ENCODE measurements at places on chromosomes 6 and 20.

GRCh38 chr6:108643184-108643583, 82.5 kb downstream of the FOXO3 start:
- no peak for DNase-seq

DNA sequence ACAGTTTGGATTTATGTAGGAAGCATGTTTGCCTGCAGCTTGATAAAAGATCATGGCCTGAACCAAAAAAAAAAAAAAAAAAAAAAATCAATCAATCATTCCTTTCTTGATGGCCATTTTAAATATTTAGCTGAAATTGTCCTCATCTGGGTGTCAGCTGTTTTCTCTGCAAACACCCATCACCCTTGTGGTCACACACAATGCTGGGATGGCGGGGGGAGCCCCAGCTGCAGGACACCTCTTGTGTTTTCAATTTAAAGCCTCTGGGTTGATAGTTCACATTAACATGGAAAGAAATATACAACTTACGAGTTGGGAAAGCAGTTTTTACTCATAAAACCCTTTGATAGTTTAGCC, 160.4 kb downstream of the ZFP64 start:
- DNase-seq: no peak

DNA sequence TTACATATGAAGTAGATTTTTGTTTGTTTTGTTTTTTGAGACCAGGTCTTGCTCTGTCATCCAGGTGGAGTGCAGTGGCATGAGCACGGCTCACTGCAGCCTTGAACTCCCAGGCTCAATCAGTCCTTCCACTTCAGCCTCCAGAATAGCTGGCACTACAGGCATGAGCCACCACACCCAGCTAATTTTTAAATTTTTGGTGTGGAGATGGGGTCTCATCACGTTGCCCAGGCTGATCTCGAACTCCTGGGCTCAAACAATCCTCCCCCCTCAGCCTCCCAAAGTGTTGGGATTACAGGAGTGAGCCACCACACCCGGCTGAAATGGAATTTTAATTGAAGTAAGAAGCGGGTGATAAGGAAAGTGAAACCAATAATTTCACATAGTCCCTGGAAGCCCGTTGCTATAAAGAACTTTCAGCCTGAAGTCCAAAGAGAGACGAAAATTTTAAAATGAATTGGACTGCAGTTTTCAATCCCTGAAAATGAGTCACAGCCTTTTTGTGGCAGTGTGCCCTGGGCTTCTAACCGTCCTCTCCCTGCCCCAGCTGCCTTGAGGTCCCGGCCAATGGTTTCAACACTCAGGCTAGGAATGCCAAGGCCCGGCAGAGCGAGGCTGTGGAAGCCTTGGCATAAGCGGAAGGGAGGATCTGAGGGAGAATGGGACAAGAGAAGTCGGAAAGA, 757 bp downstream of the RAET1E start:
- no peak for DNase-seq

GRCh38 chr6:149489967-149490366, 5.2 kb upstream of the ZC3H12D start:
- no peak for DNase-seq

DNA sequence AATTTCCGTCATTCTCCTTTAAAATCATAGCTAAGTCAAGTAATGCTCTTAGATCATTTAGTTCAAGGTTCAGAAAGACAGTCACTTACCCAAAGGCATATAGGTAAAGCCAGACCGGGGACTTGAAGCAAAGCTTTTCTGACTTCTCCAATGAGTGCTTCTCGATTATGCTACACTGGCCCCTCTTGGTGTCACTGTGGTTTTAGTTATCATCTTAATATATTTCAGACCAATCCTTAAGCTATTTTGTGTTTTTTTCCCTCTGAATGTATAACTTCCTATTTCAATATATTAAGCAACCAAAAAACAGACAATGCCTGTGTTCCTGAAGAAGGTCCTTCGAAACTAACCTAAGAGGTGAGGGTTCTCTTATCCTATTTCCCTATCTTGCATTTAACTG, 3.9 kb downstream of the PRDM1 start:
- no peak for DNase-seq

- peak; percentile 18 for DNase-seq
Observed at GRCh38 chr20:47187450-47188195, 168.9 kb downstream of the ZMYND8 start.

DNA sequence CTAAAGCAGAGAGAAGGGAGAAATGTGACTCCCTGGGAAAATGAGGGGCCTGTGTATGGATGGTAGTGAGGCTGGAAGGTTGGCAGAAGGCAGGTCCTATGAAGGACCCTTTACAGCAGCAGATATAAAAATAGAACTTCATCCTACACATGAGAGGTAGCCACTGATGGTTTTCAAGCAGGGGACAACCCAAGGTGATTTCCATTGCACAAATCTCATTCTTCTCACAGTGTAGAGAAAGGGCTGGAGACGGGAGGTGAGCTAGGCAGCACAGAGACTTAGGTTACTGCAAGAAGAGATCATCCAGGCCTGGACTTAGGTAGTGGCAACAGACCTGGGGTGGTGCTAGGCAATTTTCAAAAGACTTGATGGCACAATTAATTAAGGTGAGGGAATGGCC, 30.7 kb downstream of the TRAM2 start:
- no peak for DNase-seq

DNA sequence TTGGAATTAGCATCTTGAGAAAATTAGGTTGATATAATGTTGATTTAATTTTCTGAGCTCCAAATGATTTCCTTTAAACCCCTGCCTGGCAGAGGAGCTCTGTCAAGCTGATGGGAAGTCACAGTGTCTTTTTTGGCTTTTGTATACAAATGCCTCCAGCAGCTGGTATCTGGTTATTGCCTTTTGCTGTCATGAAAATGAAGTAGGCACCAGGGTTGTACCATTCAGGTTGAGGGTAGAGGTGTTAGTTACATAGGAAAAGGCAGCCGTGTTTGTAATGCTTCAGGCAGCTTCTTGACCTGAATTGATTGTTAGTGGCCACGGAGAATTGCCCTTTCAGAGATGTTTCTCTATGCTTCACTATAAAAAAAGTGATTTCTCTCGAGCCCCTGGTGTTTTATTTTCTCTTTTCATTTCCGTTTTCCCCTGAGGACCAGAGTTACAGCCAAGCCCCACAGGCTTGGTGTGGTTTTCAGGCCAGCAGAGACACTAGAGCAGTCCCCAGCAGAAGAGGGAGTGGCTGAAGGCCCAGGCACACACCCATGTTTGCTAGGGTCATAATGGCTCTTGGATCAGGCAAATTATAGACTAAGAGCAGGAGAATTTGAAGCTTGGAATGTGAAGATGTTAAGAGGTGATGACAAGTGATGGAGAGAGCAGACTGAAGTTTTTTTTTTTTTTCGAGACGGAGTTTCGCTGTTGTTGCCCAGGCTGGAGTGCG, 21.6 kb downstream of the CMTR1 start:
- no peak for DNase-seq

- no peak for DNase-seq
Observed at GRCh38 chr6:5762561-5762968, 244.2 kb downstream of the NRN1 start.

DNA sequence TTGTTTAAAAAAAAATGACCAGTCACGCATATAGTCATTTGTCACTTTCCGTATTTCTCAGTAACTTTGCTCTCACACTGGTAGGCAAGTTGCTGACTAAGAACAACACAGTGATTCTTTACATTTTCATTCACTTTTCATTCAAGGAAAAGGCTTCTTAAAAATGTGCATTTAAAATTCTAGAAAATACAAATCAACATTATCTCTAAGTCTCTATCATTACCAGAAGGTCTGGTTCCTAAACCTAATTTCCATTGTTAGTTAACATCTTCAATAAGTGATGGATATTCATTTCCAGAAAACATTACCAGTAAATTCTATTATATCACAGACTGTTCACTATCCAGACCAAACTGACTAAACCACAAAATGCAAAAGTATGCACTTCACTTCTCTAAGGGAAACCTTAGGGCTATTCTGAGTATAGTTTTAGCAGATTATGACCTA, 115.3 kb downstream of the AHI1 start:
- DNase-seq: no peak

DNA sequence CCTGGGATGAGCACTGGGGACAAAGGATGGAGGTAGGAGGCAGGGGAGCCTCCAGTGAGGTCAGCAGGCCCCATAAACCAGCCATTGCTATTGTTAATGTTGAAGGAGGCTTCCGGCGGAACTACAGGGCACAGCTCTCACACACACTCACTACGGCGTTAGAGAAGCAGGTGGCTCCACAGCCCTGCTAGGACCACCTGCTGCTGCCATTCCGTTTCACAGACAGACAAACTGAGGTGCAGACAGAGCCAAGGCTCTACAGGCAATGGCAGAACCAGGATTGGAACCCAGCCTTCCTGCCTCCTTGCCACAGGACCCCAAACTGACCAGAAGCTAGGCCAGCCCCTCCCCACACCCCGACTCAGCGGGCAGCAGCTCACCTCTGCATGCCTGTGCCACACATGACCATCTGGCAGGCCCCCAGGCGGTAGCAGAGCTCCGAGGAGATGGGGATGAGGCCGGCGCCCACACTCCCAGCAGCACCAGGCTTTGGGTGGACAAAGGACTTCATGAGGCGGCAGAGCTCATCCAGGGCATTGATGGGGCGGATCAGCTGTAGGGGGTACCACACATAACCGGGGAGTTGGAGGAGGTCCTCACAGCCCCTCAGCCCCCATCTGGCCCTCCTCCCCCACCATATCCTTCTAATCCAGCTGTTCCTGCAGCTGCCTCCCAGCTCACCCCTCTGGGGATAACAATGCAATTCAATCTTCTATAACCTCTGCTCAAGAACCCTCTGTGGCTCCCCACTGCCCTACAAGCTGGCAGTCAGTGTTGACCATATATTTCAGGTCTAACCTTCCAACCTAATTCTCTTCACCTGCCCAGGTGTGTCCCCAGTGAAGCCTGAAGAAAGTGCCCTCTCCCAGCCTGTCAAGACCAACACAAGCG, 198.5 kb downstream of the PREX1 start:
- no peak for DNase-seq

DNA sequence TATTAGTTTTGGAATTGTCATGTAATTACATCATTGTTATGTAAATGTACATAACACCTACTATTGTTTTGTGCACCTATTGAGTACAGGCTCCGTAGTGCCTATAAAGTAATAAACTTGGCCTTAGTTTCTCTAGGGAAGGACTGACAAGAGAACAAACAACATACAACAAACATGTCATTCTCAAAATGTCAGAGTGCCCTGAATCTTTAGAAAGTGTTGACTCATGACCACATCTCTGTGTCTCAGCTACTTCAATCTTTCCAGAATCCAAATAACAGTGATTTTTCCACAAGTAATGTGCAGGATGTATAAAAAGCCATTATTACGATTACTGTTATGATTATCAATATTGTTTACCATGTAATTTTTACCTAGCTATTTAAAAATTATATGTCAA, 17.2 kb downstream of the LAMP5 start:
- no peak for DNase-seq

Measured in activated naive CD4-positive, alpha-beta T cell treated with Interleukin-2 at 50 U/mL for 16 hours (primary cell).